Astrocyte of the cerebellum (primary cell): ENCODE measurements at places on chromosomes 7 and 10.

DNA sequence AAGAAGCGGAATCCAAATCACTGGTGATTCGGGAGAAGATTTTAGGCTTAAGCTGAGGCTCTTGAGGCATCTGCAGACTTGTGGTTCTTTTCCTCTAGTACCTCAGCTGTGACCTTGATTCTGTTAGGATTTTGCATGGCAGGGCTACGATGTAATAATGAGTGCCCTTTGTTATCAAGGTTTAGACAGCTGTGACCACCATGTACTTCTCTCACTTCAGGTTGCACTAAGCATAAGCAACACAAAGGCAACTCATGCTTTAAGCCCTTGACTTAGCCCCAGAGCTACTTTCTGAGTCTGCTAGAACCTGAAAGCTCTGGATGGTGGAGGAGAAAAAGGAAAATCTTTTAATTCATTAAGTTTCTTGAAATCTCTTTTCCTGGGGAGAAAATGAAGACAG, 1052.3 kb upstream of the PHF14 start:
- DNase-seq: no peak

- no peak for DNase-seq
Measured at GRCh38 chr10:94500063-94500462, 45.5 kb upstream of the HELLS start.

GRCh38 chr7:80093349-80093748, 41.3 kb upstream of the GNAI1 start:
- no peak for DNase-seq

- no peak for DNase-seq
Measured at GRCh38 chr7:33731912-33732311, 173.4 kb upstream of the BMPER start.

- no peak for DNase-seq
Measured at GRCh38 chr7:1558841-1559625, 3.0 kb upstream of the TMEM184A start.

DNA sequence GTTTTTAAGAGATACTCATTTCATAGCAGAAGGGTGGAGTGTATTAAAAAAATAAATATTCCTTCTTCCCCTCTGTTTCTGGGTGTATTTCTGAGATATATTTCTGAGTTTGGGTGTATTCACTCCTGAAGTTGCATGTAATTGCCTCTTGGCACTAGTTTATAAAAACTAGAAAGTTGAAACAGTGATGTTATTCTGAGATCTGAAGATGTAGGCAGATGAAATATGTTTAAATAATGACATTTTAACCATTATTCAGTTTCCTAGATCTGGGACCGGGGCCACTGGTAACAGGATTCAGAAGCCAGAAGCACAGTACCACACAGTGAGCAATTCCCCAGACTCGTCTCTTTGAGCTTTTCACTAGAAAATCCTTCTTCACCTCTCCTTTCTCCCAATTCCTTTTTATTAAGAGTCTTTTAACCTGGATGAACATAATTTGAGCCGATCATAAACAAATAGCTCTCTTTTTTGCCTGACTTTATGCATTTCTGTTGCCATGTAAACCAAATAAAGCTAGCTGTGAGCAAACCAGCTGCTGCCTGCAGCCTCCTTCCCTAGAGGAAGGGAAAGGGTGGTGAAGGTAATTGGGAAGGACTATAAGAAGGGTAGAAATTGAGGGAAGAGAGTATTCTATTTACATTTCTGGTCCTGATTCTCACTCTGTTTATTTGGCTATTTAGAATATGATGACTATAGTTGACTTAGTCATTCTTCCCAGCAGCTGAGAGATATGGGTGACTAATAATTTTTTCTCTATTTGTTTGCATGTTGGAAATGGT, 101.8 kb upstream of the STRIP2 start:
- DNase-seq: no peak

DNA sequence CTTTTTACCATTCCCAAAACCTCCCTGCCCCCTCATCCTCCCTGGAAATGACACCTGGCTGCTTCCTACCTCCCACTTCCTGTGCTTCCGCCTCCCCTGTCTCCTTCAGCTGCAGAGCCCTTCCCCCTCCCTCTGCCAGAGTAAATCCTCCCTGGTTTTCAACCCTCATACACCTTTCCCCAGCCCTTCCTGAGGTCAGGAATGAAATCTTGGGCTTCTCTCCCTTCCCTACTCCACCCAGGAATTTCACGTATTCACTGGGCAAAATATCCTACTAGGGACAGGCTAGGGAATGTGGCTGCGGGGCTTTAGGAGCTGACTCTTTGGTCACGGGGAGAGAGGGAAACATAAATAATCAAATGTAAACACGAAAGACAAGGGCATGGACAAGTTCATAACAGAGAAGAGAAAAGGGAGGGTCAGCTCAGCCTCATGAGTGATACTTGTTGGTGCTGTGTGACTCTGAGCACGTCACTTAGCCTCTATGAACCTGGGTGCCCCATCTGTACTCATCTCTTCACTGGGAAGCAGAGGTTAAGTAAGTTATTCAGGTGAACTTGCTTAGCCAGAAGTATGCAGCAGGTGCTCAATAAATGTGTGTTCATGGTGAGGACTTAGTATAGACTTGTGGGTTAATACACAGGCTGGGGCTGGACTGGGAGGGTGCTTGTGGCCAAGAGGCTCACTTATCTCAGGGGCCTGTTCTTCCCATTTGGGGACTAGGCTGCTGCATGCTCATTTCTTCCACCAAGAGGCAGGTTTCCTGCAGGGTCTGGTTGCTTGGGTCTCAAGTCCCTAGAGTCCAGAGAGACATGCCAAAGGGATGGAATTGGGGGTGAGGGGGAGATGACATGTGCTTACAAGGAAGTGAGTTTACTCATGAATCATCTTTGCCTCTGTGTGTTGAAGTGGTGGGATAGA, 10.0 kb upstream of the DUSP5 start:
- DNase-seq: no peak

DNA sequence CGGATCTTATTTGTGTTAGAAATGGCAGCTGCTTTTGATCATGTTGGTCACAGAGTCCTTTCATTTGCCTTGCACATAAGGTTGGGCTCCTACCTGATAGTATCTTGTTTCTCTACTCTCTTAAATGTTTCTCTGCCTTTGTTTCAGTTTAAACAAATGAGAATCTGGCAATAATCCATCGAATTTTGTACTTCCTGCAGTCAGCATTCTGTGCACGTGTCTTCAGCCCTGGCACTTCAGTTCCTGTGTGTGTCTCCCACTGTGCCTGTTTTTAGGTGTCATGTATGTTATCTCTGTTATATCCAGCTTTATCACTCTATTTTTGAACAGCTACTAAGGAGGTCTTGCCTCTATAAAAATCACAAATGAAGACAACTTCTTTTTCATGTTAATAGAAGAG, 28.4 kb upstream of the PTER start:
- DNase-seq: no peak

- no peak for DNase-seq
Measured at GRCh38 chr7:100510437-100511239, 26.9 kb downstream of the NYAP1 start.

- DNase-seq: no peak
Measured at GRCh38 chr7:156984174-156984891, 26.1 kb downstream of the MNX1 start.

DNA sequence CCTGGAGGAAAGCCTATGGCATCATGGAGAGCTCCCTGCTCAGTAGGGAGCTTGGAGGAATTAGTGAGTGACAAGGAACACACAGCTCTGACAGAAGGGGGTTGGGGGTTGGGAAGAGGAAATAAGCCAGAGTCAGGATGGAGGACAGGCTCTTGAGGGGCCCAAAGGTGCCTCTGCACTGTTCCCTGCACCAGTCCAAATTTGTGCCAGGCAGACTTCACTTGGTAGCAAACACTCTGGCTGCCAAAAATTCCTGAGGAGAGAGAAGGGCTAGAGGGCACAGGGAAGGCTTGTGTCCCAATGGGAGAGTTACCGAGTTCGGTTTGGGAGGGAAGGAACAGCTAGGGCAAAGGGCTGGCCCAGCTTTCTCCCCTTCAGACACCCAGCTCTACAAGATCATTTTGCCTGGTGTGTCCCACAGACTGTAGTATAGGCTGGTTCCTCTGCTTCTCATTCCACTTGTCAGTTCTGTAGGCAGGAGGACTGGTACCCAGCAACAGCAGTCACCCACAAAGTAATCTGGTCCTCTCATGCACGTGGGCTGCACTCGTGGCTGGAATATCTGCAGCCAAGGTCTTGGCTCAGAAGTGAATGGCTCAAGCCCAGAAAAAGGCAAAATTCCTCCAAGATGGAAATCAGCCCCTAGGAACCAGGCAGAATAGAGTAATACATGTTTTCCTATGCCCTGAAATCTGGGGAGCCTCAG, 8.0 kb upstream of the KCNIP2 start:
- DNase-seq: no peak

DNA sequence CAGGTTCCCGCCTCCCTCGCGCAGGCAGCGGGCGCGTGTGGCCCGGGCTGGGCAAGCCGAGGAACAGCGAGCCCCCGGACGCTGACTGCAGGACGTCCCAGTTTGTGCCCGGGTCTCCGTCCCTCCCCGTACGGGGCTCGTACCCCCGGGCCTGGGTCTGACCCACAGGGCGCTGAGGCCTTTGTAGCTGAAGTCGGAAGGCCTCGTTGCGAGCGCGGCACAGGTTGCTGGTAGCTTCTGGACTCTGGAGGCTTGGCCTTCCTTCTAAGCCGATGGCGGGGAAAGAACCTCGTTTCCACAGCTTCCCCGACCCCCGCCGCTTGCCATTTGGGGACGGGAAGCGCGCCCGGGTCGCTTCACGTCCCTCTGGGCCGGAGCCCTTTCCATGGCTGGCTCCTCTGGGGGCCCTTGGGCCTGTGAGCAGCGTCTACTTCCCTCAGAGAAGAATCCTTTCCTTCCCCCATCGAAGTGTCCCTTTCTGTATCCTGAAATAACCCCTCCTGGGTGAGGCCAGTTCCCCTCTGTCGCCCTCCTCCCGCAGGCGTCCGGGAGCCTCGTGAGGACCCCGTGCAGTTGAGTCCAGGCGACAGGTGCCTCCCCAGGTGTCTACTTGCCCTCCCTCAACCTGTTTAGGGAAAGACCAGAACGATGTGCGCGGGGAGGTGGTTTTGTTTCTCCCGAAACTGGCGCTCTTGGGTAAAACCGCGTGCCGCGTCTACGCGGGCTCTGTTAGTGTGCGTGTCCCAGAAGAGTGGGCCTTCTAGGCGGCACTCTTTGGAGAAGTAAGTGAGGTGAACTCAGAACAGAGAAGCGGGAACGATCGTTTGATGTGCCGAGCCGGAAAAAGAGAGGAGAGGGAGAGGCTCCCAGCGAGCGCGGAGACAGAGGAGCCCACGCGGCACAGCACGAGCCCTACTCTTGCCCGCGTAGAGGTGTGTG, 9.3 kb downstream of the EVX1 start:
- DNase-seq: no peak
